ENCODE measurements at places on chromosomes 2 and 18.

DNA sequence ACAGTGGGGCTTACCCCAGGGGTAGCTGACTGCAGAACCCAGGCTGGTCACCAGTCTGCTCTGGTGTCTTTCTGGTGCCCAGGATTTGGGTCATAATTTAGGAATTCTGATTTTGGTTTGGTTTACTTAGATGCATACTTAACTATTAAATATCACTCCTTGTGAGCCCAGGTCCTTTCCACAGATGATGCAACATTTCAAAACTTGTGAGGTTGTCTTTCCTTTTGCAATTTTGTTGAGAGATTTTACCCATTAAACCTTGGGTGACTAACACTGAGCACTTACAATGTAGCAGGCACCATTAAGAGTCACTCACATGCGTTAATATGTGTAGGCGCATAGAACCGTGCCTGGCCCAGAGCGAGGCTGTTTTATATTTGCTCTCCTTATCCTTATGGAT, 61.8 kb upstream of the RPL31 start:
- no peak for DNase-seq

GRCh38 chr2:171568089-171568488, 45.8 kb downstream of the CYBRD1 start:
- no peak for DNase-seq

DNA sequence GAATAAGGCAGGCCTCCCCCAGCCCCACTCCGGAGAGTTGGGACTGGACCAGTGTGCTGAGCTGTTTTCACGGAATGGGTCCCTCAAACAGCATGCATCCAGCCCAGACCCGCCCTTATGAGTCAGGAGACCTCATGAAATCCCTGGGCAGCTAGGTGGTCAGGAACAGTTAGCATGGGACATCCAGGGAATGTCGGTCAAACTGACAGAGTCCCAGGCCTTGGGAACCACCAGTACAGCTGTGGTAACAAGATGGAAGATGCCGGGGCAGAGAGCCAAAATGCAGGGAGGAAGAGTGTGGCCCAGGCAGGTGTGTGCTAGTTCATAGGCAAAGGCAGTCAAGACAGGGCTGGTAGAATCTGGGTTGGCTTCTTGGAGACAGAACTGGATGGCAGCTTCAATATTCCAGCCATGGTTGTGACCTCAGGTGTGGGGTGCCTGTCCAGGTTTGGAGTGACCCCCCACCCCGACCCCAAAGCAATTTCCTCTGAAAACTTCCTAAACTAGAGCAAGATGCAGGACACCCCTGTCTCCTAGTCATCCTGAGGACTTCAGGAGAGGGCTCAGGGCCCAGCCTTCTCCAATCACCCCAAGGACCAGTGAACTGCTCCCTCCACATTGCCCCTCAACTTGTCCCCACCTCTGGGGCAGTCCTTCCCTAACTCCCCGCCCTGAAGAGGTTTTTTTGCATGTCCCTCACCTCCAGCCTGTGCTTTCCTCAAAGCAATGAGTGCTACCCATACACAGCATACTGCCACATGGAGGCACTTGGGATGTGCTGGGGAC, 46.5 kb downstream of the KCNIP3 start:
- no peak for DNase-seq

GRCh38 chr18:80145196-80145804, 36.2 kb downstream of the ADNP2 start:
- no peak for DNase-seq

DNA sequence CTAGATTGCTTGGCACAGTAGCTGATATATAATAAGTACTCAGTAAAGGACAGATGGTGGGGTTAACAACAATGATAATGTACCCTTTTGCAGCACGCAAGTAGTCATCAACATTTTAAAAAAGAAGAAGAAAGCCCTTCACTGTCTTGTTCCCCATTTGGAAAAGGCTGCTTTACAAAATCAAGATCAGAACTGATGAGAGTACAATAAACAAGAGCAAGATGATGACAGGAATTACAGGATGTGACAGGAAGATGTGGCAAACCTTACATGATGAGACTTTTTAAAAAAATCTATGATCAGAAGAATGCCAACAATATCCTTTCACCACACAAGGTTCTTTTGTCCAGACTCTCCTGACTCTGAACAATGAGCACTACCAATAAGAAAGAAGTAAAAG, 9.1 kb downstream of the TYW5 start:
- DNase-seq, result no peak

DNA sequence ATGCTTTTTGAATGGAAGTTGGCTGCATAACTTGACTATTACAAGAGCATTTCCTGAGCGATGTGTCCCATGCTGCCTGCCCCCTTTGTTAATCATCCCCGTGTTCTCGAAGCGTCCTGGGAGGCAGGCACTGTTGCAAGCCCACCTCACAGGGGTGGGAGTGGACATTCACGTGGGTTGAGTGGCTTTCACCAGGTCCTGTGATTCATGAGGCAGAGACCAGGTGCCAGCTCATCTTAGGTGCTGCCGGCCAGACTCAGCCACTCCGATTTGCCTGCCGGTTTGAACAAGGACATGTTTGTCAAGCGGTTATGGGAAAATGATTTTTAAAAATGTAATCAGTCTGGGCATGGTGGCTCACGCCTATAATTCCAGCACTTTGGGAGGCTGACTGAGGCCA, 112.5 kb downstream of the ZNF532 start:
- no peak for DNase-seq

GRCh38 chr2:5250482-5250881, 441.7 kb upstream of the SOX11 start:
- no peak for DNase-seq

DNA sequence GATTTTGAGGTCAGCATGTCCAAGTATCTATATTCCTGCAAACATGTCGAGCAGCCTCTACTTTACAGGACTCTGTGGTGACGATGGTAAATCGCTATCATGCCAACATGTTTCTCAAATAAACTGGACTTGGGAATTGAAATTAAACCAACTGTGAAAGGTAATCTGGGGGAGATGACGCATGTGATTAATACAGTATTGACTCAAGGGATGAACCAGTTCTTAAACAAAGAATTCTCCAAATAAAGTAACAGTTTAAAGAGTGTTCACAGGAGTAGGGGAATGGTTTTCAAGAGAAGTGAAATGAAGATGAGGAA, 54.3 kb downstream of the THUMPD2 start:
- no peak for DNase-seq

DNA sequence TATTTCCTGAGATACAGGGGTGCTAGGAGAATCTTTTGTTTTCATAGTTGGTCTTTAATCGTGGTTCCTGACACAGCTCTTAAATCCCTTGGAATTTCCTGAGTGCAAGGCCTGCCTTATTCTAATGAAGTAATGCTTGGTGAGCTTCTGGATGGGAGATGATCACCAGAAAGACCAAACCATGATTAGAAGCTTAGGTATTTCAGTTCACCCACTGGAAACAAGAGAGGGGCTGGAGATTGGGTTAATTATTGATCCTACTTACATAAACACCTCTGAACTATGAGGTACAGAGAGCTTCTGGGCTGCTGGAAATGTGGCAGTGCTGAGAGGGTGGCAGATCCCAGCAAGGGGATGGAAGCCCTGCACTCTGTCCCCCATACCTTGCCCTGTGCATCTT, 406.8 kb downstream of the THSD7B start:
- no peak for DNase-seq
